ENCODE measurements at places on chromosomes 2 and 18.
A peak's percentile ranks its signal among the peaks of the same experiment; 100 is the strongest.

- DNase-seq, result no peak
Observed at GRCh38 chr2:181683518-181684453, 3.5 kb upstream of the NEUROD1 start.

GRCh38 chr2:56117764-56118163 lies 66.0 kb upstream of the CCDC85A start:
- no peak for DNase-seq

GRCh38 chr2:71721669-71722068 lies 268.3 kb downstream of the DYSF start:
- DNase-seq, result no peak

- DNase-seq, result no peak
Observed at GRCh38 chr2:202270487-202270886, 4.9 kb downstream of the NOP58 start.

- peak; percentile 74 for DNase-seq
Observed at GRCh38 chr2:192194866-192195547, at the start of gene TMEFF2. TMEFF2 (minus strand) TSS chr2:192194933; CDS start chr2:192194524, 409 bp downstream.

DNA sequence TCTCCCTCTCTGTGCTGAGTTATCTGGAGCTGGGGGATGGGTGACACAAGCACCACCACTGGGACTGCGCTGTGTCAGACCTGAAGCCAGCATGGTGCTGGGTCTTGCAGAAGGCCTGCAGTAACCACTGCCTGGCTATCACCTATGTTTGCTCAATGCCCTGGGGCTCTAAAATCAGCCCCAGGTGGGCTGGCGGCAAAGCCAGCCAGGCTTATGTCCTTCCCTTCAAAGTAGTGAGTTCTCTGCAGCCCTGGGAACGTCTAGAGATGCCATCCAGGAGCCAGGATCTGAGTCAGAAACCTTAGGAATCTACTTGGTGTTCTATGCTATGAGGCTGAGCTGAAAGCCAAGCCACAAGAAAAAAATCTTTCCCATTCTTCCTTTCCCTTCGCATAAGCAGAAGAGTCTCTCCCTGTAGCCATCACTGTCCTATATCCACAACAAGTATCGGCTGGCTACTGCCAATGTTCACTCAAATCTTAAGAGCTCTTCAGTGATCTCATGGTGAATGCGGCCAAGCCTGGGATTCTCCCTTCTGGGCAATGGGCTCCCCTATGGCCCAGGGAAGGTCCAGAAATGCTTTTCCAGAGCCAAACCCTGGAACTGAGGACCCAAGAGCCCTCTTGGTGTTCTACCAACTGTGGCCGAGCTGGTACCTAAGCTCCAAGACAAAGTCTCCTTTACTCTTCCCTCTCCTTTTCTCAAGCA lies 248.7 kb downstream of the ZNF385B start:
- DNase-seq, result peak; percentile 24

DNA sequence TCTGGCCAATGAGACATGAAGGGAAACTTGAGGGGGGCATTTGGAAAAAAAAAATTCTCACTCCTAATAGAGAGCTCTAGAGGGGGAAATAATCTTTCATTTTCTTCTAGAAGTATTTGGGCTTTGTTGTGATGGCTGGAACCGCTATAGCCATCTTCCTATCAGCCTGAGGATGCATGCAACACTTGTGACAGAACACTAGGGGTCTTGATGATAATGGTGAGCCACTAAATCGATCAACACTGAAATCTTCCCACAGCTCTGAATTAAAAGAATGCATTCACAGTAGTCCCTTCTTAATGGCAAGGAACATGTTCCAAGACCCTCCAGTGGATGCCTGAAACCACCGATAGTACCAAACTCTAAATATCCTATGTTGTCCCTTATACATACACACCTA lies 325.3 kb downstream of the LNPK start:
- no peak for DNase-seq

- DNase-seq, result no peak
Observed at GRCh38 chr2:241547781-241548450, 10.6 kb upstream of the BOK start.

GRCh38 chr18:46302528-46303485 lies 198.6 kb downstream of the HAUS1 start:
- no peak for DNase-seq

GRCh38 chr2:7755879-7756278 lies 838.7 kb downstream of the RNF144A start:
- DNase-seq, result no peak

- no peak for DNase-seq
Observed at GRCh38 chr2:74079522-74080341, 68.0 kb downstream of the BOLA3 start.

DNA sequence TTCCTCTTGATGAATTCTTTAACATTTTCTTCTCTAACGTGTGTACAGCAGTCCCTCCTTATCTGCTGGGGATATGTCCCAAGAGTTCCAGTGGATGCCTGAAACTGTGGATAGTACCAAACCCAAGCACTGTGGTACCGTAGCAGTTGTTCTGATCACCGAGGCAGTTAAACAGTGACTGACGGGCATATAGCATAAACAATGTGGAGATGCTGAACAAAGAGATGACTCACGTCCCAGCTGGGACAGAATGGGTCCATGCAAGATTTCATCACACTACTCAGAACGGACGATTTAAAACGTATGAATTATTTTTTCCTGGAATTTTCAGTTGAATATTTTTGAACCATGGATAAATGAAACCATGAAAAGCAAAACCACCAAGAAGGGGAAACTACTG lies 54.5 kb upstream of the SPAG16 start:
- DNase-seq, result peak; percentile 89

GRCh38 chr2:190352668-190353536 lies 9.5 kb downstream of the INPP1 start:
- DNase-seq, result no peak

- DNase-seq, result no peak
Observed at GRCh38 chr2:108877506-108877905, 90.9 kb downstream of the CCDC138 start.

GRCh38 chr2:41871080-41871479 lies 176.7 kb upstream of the PKDCC start:
- peak; percentile 25 for DNase-seq

DNA sequence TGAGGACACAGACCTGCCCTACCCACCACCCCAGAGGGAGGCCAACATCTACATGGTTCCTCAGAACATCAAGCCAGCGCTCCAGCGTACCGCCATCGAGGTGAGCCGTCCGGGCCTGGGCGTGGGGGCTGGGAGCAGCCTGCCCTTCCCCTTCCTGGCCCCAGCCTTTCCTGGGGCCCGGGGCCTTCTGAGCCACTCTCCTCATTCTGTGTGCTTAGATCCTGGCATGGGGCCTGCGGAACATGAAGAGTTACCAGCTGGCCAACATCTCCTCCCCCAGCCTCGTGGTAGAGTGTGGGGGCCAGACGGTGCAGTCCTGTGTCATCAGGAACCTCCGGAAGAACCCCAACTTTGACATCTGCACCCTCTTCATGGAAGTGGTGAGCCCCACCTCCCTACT lies 157.9 kb downstream of the DYSF start:
- no peak for DNase-seq

DNA sequence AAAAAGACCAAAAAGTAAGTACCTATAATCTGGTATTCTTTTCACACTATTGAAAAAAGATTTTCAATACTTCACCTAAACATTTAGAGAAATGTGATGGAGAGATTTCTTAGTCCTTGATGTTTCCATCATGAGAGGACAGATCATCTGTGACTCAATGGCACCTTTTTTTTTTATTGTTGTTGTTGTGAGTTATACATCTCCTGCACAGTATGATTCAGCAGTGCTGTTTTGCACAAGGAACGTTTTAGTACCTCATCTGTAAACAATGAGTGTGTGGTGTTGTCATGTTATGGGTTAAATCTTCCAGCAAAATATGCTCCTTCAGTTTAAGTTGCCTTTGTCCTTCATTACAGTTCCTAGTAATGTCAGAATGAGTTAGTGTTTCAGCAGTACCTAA lies 2.2 kb downstream of the KIAA1328 start:
- peak; percentile 33 for DNase-seq

- no peak for DNase-seq
Observed at GRCh38 chr2:100193291-100193710, 50.9 kb upstream of the AFF3 start.

- DNase-seq, result no peak
Observed at GRCh38 chr2:144117086-144117485, 402.8 kb downstream of the ZEB2 start.

- DNase-seq, result no peak
Observed at GRCh38 chr2:239296020-239296932, 104.5 kb downstream of the HDAC4 start.

GRCh38 chr2:146623771-146624170 lies 1221.1 kb upstream of the ACVR2A start:
- DNase-seq, result peak; percentile 16

DNA sequence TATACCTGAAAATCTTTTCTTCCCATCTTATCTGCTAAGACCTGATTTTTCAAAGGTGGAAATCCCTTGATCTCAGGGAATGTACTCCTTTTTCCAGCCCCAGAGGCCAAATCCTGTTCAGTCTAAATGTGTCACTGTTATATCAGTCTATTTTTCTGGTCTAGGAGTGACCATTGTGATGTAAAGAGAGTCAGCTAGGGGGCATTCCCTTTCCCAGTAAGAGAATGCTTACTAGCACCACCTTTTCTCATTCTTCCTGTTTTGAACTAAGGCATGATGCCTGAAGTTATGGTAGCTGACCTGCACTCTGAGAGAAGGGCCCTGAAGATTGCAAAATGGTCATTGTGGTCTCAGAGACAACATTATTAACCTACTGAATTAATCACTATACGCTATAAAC lies 124.1 kb upstream of the XIRP2 start:
- DNase-seq, result no peak

DNA sequence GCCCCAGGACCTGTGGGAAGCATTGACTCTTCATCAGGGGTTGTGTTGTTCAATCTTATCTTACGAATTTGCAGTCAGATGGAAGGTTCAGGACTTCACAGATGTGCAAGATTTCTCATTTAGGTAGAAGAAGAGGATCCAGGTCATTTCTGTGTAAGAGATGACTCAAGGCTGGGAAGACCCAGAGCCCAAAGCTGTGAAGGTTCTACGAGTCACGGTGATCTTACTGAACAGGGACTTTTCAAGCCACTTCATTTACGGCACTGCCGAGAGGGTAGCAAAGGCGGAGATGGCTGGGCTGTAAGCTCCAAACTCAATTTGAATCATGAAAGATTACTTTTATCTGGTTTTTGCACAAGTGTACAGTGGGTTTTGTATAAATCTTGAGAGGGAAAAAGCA lies 228.0 kb upstream of the MEX3C start:
- DNase-seq, result no peak

- DNase-seq, result no peak
Observed at GRCh38 chr2:102674370-102674769, 55.0 kb downstream of the SLC9A2 start.

GRCh38 chr2:223815884-223816570 lies 21.4 kb downstream of the AP1S3 start:
- no peak for DNase-seq

DNA sequence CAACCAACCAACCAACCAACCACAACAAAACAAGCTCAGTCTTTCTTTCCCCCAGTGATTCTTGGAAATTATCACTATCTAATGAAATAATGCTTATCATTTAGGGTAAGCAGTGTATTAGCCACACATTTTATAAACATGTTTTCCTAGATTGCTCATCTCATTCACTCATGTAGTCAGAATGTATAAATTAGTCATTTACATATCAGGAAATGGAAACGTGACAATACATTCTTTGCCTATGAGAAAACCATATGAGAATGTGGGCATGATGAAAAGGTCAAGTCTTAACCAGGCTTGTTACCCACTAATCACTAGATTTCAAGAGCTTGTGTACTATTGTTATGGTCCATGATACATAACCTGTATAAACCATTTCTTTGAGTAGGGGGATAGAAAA lies 1583.4 kb upstream of the PIK3C3 start:
- no peak for DNase-seq

DNA sequence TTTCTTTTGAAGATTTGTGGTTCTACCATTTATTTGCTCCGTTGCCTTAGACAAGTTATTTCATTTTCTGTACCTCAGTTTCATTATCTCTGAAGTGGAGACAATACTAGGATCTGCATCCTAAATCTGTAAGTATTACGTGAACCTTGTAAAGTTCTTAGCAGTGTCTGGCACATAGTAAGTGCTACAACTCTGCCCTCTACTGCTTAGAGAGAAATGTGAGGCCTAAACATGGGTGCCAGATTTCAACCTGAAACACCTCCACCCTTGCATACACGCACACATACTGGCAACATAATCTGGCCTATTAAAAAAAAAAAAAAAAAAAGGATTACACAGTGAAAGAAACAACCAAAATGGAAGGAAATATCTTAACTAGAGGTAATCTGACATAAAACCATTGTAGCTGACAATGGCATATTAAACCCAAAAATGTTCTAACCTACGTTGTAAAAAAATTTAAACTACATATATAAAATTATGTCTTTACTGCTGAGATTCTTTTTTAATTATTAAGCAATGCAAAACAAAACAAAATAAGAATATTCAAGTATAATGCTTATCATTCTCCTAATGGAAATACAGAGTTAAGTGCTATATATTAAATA lies 132.6 kb downstream of the MAP2 start:
- DNase-seq, result peak; percentile 28

GRCh38 chr2:233862261-233862768 lies 5.9 kb downstream of the MSL3B start:
- no peak for DNase-seq

GRCh38 chr2:216464104-216464720 lies 34.4 kb upstream of the RPL37A start:
- DNase-seq, result no peak

DNA sequence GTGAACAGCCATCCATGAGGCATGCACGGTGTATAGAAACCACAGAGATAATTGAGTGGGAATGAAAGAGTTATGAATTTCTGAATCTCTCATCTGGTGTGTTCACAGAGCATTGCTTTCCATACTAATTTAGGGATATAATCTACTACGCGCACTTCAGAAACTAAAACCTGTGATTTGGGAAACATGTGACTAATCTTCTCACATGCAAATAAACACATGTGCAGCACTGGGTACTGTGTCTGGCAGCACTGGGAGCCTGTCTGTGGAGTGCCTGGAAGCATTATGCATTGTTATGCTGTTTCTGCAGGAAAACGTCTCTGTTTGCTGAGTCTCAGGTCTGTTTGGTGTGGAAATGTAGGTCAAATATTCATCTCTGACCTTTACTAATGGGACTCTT lies 287.3 kb downstream of the CMPK2 start:
- DNase-seq, result no peak

GRCh38 chr18:22439447-22439846 lies 21.7 kb upstream of the CTAGE1 start:
- peak; percentile 27 for DNase-seq

- peak; percentile 76 for DNase-seq
Observed at GRCh38 chr2:71276311-71277146, 49.6 kb upstream of the PAIP2B start.

DNA sequence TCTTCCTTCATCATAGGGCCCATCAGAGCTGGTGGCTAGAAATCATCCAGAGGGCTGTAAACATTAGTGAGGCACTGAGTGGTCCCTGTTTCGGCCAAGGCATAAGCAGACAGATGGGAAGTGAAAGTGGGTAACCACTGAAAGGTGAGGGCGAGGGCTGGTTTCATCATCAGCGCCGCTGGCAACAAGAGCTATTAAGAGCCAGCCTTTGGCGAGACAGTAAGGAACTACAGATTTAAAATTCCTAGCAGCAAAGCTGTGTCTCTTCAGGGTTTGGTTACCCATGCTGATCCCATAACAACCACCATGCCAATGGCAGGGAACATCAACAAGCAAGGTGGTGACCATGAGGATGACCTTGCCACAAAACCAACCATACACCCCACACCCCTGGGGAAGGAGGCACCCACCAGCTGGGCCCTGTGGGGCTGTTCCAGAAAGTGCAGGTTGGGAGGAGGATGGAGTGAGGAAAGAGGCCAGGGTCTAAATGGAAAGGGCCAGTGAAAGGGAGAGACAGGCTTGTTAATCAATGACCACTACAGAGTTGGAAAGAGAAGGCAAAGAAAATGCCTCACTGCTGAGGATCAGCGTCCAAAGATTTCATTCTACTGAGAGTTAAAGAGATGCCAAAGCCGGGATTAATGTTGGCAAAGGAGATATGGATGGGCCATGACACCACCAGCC lies 9.0 kb upstream of the SLC20A1 start:
- DNase-seq, result no peak

Measured in brain microvascular endothelial cell (primary cell).